ENCODE measurements at places on chromosomes 1 and 21.

GRCh38 chr1:116834595-116834994, 75.1 kb upstream of the PTGFRN start:
- no peak for DNase-seq

GRCh38 chr1:117985973-117986372, 56.4 kb downstream of the WDR3 start:
- DNase-seq = no peak

GRCh38 chr21:45969921-45970673, 11.5 kb upstream of the COL6A1 start:
- no peak for DNase-seq

DNA sequence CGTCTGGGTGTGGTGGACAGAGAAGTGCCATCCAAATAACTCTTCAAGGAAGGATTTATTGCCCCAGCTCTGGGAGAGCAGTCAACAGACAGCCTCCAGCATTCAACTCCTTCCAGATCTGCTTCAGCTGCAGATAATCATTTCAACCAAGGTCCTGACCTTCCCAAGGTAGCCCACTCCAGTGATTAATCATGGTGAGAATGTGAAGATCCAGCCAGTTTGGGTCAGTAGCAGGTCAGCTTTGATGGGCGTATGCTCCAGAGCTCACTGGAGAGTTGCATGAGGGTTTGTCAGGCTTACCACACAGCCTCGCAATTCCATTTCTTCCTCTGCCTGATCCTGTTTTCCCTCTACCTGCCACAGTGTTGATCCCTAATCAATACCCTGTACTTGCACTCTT, 214.5 kb upstream of the ZRANB2 start:
- no peak for DNase-seq

DNA sequence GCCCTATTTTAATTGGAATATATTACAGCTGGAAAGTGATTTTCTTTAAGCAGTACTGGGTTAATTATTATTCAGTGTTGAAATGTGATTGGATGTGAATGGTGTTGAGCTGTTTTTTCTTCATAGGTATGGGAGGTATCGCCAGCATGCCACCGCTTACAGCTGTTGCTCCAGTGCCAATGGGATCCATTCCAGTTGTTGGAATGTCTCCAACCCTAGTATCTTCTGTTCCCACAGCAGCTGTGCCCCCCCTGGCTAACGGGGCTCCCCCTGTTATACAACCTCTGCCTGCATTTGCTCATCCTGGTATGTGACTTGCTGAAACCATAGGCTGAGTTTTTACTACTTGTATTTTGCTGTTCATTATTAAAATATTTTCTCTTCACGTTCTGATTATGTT, 107.7 kb downstream of the ITSN1 start:
- no peak for DNase-seq

DNA sequence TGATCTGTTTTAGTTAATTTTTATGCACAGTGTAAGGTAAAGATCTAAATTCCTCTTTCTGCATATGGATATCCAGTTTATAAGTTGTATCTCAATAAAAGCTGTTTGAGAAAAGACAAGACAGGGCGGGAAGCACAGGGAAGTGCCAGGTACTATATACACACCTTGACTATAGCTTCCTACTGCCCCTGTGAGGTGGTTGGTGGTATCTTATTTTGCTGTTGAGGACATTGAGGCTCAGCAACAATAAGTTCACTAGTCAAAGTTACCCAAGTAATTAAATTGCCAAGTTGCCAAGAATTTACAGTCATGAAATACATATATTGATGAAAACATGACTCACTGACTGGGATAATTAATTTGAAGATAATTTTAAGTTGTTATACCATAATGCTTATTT, 109.1 kb downstream of the CD247 start:
- DNase-seq = no peak

- DNase-seq = no peak
Observed at GRCh38 chr21:25283720-25284119, 323.6 kb downstream of the MRPL39 start.

DNA sequence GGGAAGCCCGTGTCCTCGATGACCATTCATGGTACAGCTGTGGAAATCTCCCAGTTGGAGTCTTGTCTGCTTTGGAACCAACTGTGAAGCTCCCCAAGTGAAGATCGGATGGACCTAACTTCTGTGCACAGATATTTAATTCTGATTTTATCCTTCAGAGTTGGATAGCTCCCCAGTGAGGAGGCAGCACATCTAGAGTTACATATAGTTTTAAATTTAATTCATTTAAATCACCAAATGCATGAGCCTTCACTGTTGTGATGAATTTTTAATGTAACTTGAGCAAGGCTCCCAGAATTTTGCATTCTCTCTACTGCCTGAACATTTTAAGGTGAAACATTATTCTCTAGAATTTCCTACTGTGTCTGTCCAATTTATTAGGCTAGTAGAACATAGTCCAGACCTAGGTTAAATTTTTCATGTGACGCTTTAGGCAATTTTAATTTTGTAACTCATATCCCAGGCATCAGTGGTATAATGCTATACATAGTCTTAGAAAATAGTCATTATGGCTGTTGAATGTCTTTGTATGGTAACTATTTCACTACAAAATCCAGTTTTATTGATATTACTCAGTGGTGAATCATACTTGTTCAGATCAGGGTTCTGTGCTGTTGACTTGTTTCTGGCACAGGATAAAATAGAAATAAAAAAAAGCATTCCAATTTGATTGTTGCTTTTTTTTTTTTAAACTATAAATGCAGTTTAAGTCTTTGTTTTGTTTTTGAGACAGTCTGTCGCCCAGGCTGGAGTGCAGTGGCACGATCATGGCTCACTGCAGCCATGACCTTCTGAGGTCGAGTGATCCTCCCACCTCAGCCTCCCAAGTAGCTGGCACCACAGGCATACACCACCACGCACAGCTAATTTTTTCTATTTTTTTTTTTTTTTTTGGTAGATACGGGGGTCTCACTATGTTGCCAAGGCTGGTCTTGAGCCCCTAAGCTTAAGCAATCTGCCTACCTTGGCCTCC, 66.9 kb downstream of the PRDM2 start:
- no peak for DNase-seq

DNA sequence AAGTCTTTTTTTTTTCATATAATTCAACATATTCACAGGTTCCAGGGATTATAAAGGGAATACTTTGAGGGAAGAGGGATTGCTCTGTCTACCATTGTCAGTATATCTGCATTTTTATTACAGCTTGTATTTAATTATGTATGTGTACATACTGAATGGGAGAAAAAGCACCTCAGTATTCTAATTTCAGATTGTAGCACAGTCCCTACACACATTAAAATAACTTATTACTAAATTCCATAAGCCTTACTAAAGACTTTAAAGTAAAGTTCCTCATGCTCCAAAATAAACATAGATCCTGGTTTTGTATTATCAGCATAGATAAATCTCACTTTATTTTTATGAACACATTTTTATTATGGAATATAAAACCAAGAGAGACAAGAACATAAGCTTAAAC, 134.2 kb downstream of the NCAM2 start:
- no peak for DNase-seq

GRCh38 chr1:205370780-205371179, 14.1 kb upstream of the KLHDC8A start:
- peak; percentile 48 for DNase-seq

GRCh38 chr1:61142726-61143500, 60.6 kb downstream of the NFIA start:
- peak; percentile 66 for DNase-seq

GRCh38 chr1:161052899-161053298, 7.1 kb upstream of the USF1 start:
- DNase-seq = no peak

DNA sequence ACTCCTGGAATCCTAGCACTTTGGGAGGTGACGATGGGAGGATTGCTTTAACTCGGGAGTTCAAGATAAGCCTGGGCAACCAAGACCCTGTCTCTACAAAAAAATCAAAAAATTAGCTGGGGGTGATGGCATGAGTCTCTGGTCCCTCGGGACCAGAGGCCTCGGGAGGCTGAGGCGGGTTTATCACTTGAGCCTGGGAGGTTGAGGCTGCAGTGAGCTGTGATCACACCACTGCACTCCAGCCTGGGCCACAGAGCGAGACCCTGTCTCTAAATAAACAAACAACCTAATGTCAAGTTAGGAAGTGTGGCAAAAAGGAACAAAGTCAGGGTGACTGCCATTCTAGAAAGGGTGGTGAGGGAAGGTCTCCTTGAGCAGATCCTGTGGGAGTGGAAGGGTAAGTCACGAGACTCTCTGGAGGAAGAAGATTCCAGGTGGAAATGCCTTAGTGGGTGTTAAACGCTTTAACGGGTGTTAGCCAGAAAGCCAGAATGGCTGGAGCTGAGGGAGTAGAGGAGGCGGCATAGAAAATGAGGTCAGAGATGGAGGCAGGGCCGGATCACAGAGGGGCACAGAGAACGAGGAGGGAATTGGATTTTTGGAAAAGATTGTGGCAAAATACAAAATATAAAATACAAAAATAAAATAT, 62.2 kb upstream of the ATP5PO start:
- DNase-seq = no peak

GRCh38 chr1:15264769-15265168, 17.7 kb downstream of the FHAD1 start:
- no peak for DNase-seq

GRCh38 chr1:46643368-46643775, 24.8 kb downstream of the ATPAF1 start:
- DNase-seq = peak; percentile 91

GRCh38 chr1:10694633-10695627, 101.5 kb downstream of the CASZ1 start:
- peak; percentile 61 for DNase-seq

GRCh38 chr1:113858418-113858817, 13.1 kb downstream of the PTPN22 start:
- no peak for DNase-seq
